NCI-H1694 treated with DMSO at 0.1 percent for 48 hours (cell line): ENCODE measurements at places on chromosomes 13 and 19.

DNA sequence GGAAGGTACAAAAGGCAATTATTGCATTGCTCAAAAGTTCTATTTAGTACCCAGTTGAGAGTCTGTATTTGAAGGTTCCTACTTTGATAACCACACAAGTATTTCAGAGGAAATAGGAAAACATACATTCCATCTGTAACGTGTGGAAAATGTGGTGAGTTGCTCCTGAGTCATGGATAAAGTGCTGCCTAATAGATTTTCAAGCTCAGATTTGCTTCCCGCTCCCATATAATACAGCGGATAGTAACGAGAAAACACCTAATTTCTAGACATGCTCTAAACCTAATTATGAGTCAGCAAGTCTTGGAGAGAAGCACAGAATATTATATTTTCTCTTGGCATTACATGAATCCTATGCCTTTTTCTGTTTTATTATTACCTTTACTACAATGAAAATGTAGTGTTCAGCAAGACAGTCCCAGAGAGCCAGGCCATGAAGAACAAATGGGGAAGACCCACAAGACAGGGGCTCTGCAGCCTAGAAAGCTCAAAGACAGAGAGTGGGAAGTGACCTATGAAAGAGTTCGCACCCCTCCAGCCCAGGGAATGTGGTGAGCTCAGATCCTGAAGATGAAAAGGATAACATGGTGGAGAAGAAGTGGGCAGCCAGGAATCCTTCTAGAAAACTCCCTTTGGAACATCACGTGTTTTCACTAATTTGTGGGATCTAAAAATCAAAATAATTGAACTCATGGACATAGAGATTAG lies 116.1 kb downstream of the STARD13 start:
- no peak for DNase-seq

DNA sequence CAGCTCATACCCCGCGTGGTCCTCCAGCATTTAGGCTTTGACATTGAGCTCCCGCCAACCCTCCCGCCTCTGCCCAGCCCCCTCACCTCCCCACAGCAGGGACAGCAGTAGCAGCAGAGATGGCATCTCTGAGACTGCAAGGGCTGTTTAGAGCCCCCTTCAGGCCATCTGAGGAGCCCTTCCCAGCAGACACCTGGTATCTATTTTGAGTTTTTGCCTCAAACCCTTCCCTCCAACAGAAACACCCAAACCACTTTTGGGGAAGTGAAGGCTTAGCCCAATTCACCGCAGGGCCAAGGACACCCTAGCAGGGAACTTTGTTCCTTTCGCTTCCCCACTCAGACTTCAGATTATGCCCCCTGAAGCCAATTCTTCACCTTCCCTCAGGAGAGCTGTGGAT lies 6.3 kb upstream of the ZNF175 start:
- no peak for DNase-seq

GRCh38 chr13:77896536-77896935 lies 22.1 kb downstream of the EDNRB start:
- no peak for DNase-seq

GRCh38 chr19:7260161-7260560 lies 34.1 kb downstream of the INSR start:
- DNase-seq: no peak

GRCh38 chr13:113915012-113915763 lies 51.3 kb upstream of the GAS6 start:
- no peak for DNase-seq
